ENCODE measurements at places on chromosomes 11 and 22.
A peak's percentile ranks its signal among the peaks of the same experiment; 100 is the strongest.

GRCh38 chr11:133339495-133340140 lies 192.7 kb downstream of the OPCML start:
- H3K27me3 ChIP-seq, result no peaks in the 10 kb centered on the region
- H3K4me3 ChIP-seq, result no peak overlapping the region
- no peak overlapping the region for H3K27ac ChIP-seq
- no peak for DNase-seq
- H3K4me1 ChIP-seq, result no peaks in the 10 kb centered on the region
- no peaks in the 10 kb centered on the region for H3K36me3 ChIP-seq

DNA sequence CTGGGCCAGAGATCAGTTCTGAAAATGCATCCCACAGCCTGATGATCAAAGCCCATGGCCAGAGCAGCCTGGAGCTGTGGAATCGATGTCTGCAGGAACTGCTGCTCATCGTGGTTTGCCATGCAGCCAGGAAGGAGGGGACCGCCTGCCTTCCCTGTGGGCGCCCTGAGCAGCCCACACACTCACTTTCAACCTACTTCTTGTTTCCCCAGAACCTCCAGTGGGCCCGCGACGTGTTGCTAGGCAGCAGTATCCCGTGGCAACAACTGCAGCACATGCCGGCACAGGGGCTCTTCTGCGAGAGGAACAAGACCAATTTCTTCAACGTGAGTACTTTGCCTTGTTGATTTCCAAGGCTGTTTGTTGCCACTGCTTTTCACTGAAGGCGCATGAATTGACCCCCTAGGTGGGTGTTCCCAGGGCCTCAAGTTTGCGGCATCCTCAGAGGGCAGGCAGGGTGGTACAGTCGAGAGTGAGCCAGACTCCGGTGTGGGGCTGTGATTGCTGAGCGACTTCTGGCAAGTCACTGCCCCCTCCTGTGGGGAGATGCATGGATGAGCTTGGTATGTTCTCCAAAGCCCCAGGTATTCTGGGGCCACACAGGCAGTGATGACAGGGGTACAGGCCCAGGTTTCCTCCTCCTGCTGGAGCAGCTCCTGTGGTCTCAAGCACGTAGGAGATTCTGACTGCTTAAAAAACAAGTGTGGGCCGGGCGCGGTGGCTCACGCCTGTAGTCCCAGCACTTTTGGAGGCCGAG lies 47.0 kb upstream of the SUSD2 start:
- H3K4me1 ChIP-seq, result peaks cover 7% of the 10 kb centered on the region
- peaks cover 11% of the 10 kb centered on the region for H3K36me3 ChIP-seq
- H3K27me3 ChIP-seq, result no peaks in the 10 kb centered on the region
- no peak for DNase-seq
- no peak overlapping the region for H3K4me3 ChIP-seq
- H3K27ac ChIP-seq, result no peak overlapping the region

- no peaks in the 10 kb centered on the region for H3K36me3 ChIP-seq
- no peak overlapping the region for H3K27ac ChIP-seq
- no peaks in the 10 kb centered on the region for H3K4me1 ChIP-seq
- peak; percentile 72 for DNase-seq
Measured at GRCh38 chr22:35205961-35206360, 51.3 kb upstream of the HMGXB4 start.

- no peak for DNase-seq
- no peak overlapping the region for H3K4me3 ChIP-seq
- no peak overlapping the region for H3K27ac ChIP-seq
Measured at GRCh38 chr11:126519764-126520734, 164.6 kb downstream of the ST3GAL4 start.

- H3K36me3 ChIP-seq, result peaks cover 12% of the 10 kb centered on the region
- no peaks in the 10 kb centered on the region for H3K27me3 ChIP-seq
- no peak overlapping the region for H3K4me3 ChIP-seq
- no peaks in the 10 kb centered on the region for H3K4me1 ChIP-seq
- H3K27ac ChIP-seq, result no peak overlapping the region
Measured at GRCh38 chr11:108944471-108945178, 279.8 kb downstream of the DDX10 start.

DNA sequence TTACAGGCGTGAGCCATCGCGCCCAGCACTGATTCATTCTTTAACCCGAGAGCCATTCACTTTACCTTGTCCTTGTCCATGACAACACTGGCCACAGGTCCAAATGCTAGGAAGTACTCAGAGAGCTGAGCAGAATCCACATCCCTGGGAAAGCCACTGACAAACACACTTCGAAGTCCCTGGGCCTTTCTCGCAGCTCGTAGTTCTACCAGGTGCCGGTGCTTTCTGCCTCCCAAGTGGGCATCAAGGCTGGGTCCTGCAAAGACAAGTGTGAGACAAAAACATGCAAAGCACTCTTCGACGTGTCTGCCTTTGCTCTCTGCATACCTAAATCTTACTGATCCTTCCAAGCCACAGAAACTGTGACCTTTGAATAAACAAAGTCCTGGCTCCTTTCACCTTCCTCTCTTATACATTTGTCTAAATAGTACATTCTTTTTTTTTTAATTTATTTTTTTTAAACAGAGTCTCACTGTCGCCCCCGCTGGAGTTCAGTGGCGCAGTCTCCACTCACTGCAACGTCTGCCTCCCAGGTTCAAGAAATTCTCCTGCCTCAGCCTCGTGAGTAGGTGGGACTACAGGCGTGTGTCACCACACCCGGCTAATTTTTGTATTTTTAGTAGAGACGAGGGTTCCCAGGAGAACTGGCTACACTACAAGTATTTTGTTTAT lies 2.2 kb downstream of the TUT1 start:
- no peaks in the 10 kb centered on the region for H3K27me3 ChIP-seq
- peaks cover 22% of the 10 kb centered on the region for H3K36me3 ChIP-seq
- no peak overlapping the region for H3K4me3 ChIP-seq
- no peak overlapping the region for H3K27ac ChIP-seq

DNA sequence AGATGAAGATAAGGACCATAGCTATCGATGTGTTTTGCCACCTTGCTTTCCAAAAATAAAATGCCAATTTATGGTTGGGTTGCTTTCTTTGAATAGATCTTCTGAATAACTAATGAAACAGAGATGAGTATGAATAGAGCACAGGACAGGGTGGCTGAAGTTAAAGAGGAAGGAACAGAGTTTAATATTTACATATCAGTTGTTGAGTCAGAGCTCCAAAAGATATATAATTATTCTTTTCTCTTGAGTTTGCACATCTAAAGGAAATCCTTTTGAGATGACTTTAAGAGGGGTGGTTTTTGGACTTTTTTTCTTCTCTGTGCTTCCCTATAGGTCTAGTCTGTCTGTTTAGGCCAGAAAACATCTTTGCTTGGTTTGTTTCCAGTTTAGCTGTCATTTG lies 115.2 kb downstream of the DDX10 start:
- no peak overlapping the region for H3K27ac ChIP-seq
- no peak overlapping the region for H3K4me3 ChIP-seq
- H3K4me1 ChIP-seq, result peaks cover 2% of the 10 kb centered on the region
- no peaks in the 10 kb centered on the region for H3K36me3 ChIP-seq
- H3K27me3 ChIP-seq, result no peaks in the 10 kb centered on the region

DNA sequence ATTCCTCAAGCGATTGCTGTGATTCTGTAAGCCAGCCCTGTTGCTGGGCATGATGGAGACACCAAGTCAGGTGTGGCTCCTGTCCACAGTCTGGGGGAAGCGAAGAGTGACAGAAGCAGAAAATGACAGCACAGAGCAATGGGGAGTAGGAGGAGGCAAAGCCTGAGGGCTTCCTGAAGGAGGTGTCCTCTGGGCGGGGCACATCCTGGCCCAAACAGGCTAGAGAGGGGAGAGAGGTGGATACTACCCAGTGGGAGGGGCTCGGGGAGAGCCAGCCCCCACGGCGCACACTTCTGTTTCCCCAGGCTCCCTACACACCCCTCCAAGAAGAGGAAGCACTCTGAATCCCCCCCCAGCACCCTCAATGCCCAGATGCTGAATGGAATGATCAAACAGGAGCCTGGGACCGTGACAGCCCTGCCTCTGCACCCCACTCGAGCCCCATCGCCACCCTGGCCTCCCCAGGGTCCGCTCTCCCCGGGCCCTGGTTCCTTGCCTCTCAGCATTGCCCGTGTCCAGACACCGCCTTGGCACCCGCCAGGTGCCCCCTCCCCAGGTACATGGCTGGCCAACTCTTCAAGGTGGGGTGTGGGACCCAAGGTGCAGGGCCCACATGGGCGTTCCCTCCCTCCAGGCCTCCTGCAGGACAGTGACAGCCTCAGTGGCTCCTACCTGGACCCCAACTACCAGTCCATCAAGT lies 18.9 kb downstream of the MYRF start:
- no peak overlapping the region for H3K27ac ChIP-seq
- DNase-seq, result no peak
- H3K4me3 ChIP-seq, result no peak overlapping the region
- peaks cover 10% of the 10 kb centered on the region for H3K4me1 ChIP-seq
- H3K36me3 ChIP-seq, result no peaks in the 10 kb centered on the region

DNA sequence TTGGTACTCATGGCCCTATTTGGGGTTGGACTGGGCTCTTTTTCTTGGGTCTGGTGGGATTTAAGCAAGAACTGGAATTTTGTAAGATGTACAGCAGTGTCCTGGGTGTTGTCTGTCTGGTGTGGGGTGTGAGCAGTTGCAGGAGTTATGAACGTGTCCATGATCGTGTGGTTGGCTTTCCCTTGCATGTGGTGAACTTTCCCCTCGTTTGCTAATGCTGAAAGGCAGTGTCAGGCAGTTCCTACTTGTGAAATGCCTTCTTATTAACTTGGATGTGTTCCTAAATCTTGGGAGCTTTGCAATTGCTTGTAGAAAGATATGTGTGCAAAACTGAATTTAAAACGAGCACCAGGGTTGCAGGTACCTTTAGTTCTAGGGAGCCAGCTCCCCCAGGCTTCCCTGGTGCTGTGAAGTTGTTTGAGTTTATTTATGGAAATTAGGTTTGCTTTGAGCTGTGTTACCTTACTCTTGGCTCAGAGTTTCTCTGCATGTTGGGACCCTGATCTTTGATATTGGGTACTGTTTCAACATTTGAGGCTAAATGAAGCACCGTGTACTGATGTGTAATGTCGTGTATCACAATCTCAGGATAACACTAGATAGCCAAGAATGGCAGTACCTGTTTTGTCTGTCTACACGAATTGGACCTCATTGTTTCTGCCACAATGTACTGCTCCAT lies 35.8 kb upstream of the HSD17B12 start:
- peaks cover 4% of the 10 kb centered on the region for H3K4me1 ChIP-seq
- H3K27me3 ChIP-seq, result peaks cover under 1% of the 10 kb centered on the region
- H3K27ac ChIP-seq, result peak overlapping the region; percentile 92
- peak; percentile 3 for DNase-seq
- peak overlapping the region; percentile 89 for H3K4me3 ChIP-seq

DNA sequence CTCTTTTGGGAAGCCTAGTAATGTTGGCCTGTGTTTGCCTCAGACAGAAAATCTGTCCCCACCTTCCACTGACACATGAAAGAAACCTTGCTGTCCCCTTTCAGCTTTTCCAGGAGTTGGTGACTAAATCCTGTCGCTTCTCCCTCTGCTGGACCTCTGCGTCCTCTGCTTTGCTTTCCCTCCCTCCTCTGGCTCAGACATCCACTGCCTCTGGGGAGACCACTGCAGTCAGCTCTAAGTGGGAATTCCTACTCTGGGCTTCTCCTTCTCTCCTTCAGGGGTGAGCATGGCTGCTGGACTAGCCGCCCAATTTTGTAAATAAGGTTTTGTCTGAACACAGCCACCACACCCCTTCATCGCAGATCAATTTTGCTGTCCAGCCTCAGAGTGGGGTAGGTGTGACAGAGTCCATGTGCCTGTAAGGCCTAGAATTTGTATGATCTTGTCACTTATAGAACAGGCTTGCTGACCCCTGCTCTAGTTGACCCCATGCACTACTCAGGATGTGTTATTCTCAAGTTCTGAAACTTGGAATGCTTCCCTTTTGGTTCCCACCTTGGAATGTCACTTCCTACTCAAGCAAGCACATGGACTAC lies 23.0 kb downstream of the LRRC74B start:
- H3K4me3 ChIP-seq, result no peak overlapping the region
- H3K27ac ChIP-seq, result no peak overlapping the region
- H3K27me3 ChIP-seq, result peaks cover 23% of the 10 kb centered on the region
- H3K4me1 ChIP-seq, result no peaks in the 10 kb centered on the region

- peaks cover 30% of the 10 kb centered on the region for H3K27me3 ChIP-seq
- H3K4me3 ChIP-seq, result no peak overlapping the region
- no peak overlapping the region for H3K27ac ChIP-seq
Measured at GRCh38 chr11:61028135-61028729, 56.8 kb downstream of the CD6 start.
